ENCODE measurements at places on chromosomes 11 and 22. TPM values are rescaled to one million over a fixed set of nuclear protein-coding genes. Genes with fewer than 3 reads are reported as not detected.

Gene SMIM35
- not detected for total RNA-seq

Gene DMC1
- 0.61 TPM for total RNA-seq

Gene OR51M1
- total RNA-seq = not detected

Gene USP2
- total RNA-seq = 2.1 TPM

Gene CASTOR1
- 7.0 TPM for total RNA-seq

Gene FADS2
- 65.5 TPM for total RNA-seq

- no peak for DNase-seq
- no peaks in the 10 kb centered on the region for H3K27me3 ChIP-seq
- no peak overlapping the region for H3K4me3 ChIP-seq
These were observed 36.7 kb downstream of the TPBGL start for GRCh38 chr11:75277211-75277805.

- DNase-seq = no peak
- no peaks in the 10 kb centered on the region for H3K36me3 ChIP-seq
- no peak overlapping the region for H3K4me3 ChIP-seq
- H3K27me3 ChIP-seq = no peaks in the 10 kb centered on the region
- H3K27ac ChIP-seq = no peak overlapping the region
These were observed 33.4 kb upstream of the EIF3D start for GRCh38 chr22:36562261-36562835.

DNA sequence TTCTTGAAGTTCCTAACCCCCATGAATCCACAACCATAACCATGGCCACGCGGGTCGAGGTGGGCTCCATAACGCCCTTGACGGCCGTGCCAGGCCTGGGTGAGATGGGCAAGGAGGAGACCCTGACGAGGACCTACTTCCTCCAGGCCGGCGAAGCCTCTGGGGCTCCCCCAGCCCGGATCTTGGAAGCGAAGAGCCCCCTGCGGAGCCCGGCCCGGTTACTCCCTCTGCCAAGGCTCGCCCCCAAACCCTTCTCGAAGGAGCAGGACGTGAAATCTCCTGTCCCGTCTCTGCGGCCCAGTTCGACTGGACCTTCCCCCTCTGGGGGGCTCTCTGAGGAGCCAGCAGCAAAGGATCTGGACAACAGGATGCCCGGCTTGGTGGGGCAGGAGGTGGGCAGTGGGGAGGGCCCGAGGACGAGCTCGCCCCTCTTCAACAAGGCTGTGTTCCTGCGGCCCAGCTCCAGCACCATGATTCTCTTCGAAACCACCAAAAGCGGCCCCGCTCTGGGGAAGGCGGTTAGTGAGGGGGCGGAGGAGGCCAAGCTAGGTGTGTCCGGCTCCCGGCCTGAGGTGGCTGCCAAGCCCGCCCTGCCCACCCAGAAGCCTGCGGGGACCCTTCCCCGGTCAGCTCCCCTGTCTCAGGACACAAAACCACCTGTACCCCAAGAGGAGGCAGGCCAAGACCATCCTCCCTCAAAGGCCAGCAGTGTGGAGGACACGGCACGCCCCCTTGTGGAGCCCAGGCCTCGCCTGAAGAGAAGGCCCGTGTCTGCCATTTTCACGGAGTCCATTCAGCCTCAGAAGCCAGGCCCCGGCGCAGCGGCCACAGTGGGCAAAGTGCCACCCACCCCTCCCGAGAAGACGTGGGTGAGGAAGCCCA lies 75.7 kb downstream of the KIAA1671 start:
- no peaks in the 10 kb centered on the region for H3K36me3 ChIP-seq
- H3K27ac ChIP-seq = peak overlapping the region; percentile 58
- peaks cover 27% of the 10 kb centered on the region for H3K4me1 ChIP-seq
- H3K27me3 ChIP-seq = no peaks in the 10 kb centered on the region
- DNase-seq = no peak
- no peak overlapping the region for H3K4me3 ChIP-seq

GRCh38 chr11:66280428-66280827 lies 2.5 kb downstream of the CNIH2 start:
- H3K4me1 ChIP-seq = peaks cover 20% of the 10 kb centered on the region
- H3K4me3 ChIP-seq = no peak overlapping the region
- H3K36me3 ChIP-seq = peaks cover 29% of the 10 kb centered on the region
- no peak overlapping the region for H3K27ac ChIP-seq

- no peaks in the 10 kb centered on the region for H3K4me1 ChIP-seq
- no peaks in the 10 kb centered on the region for H3K36me3 ChIP-seq
- H3K27me3 ChIP-seq = no peaks in the 10 kb centered on the region
- peak overlapping the region; percentile 10 for H3K27ac ChIP-seq
- no peak overlapping the region for H3K4me3 ChIP-seq
These were observed 68.3 kb downstream of the PLEKHA7 start for GRCh38 chr11:16945671-16946469.

GRCh38 chr11:62882431-62882749 lies 1.7 kb downstream of the SLC3A2 start:
- no peaks in the 10 kb centered on the region for H3K27me3 ChIP-seq
- DNase-seq = no peak
- peaks cover 48% of the 10 kb centered on the region for H3K36me3 ChIP-seq
- peaks cover 50% of the 10 kb centered on the region for H3K4me1 ChIP-seq
- peak overlapping the region; percentile 94 for H3K4me3 ChIP-seq

DNA sequence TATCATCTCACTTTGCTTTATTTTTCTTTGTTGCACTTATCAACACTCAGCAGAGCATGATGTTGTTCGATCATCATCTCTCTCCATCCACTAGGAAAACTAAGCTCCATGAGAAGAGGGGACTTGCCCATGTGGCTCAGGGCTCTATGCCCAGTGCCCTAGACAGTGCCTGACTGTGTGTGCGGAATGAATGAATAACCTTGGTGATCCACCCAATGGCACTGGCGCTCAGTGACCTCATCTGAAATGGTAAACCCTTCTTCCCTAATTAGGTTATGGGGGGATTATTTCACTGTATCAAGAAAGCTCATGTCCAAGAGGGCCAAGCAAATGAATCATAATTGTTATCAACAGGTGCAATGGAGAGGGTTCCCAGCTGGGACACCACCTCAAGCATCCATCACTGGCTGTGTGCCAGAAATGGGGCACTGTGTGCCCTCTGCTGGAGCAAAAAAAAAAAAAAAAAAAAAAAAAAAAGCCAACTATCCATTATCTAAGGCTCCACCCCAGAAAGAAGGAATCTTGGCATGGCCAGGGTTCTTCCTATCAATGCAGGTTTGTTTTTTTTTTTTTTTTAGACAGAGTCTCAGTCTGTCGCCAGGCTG lies 172.6 kb downstream of the LARGE1 start:
- H3K27me3 ChIP-seq = no peaks in the 10 kb centered on the region
- H3K4me3 ChIP-seq = no peak overlapping the region
- DNase-seq = no peak
- H3K4me1 ChIP-seq = no peaks in the 10 kb centered on the region
- H3K27ac ChIP-seq = no peak overlapping the region
- H3K36me3 ChIP-seq = no peaks in the 10 kb centered on the region
